ENCODE measurements at places on chromosomes 11 and 22.

DNA sequence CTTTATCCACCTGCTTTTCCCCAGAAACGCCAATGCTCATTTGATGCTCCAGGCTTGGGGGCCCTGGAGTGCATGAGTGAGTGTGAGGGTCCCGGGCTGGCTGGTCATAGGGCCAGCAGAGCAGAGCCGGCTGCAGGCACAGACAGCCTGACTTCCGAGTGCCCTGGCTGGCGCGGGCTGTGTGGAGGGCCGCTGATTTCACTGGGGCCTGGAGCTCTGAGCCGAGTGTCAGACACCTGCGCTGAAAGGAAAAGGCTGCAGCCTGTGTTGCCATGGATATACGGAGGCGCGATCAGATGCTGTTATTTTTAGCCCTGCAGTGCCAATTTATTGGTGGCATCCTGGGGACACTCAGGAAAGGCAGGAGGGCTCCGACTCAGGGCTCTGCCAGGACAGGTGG, 87.6 kb downstream of the ST3GAL4 start:
- no peak for DNase-seq

DNA sequence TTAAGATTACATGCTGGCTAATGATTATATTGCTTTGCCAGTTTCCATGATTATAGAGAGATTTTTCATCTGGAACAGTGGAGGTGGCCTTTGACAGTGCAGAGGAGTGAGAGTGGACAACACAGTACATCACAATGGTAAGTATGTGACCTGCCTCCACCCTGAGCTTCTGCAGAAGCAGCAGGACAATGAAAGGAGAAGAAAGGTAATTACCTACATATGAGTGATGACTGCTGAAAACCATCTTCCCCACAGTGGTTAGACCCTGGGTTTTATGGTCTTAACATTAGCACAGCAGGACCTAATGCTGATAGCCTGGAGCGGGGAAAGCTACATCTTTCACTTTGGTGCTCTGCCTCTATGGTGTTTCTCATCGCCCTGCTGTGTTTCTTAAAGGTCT, 454.7 kb upstream of the DDI1 start:
- no peak for DNase-seq

- DNase-seq: no peak
Observed at GRCh38 chr22:26983311-26983710, 325.9 kb downstream of the MIAT start.

DNA sequence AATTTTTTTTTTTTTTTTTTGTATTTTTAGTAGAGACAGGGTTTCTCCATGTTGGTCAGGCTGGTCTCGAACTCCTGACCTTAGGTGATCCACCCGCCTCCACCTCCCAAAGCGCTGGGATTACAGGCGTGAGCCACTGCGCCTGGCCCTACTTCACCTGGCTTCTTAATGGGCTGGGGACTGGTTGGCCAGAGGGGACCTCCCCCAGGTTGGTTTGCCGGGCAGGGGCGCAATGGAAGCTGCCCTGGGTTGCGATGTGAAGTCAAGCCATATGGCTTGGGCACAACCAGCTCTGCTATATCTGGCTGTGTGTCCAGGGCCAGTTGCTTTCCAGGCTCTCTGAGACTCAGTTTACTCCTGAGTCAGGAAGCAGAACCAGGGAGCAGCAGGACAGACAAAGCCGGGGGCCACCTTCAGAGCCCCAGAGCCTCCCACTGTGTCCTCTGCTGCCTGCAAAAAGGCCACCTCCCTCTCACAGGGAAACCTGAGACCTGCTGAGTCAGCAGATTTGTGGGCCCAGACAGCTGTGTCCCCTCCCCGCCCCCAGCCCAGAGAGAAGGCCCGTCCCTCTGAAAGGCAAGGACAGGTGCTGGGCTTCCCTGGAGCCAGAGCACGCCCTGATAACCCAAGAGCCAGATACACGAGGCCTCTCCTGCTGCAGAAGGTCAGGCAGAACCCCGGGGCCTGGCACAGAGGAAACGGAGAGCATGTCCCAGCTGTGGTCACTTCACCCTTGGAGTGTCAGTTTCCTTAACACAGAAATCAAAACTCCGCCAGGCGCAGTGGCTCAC, 29.2 kb upstream of the DAGLA start:
- DNase-seq: peak; percentile 54

DNA sequence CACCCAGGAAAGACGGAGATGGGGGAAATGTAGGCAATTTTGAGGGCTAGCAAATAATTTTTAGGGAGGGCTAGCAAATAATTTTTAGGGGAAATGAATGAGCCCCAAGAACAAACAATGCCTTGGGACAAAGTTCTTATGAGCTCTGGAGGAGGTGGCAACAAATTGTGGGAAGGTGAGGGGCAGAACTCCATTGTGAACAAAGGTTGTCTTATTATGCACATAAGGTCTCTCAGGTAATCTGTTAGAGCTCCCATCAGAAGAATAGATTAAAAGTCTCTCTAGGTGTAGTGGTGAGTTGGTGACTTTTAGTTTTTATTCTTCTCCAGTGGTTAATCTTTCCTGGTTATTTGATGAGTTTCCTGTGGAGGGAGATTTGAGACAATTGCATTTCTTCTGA, 2.4 kb upstream of the PRPF19 start:
- no peak for DNase-seq

GRCh38 chr11:75146711-75147110, 4.2 kb upstream of the SLCO2B1 start:
- no peak for DNase-seq

GRCh38 chr22:48743601-48744282, 1083.9 kb downstream of the BRD1 start:
- DNase-seq: no peak

DNA sequence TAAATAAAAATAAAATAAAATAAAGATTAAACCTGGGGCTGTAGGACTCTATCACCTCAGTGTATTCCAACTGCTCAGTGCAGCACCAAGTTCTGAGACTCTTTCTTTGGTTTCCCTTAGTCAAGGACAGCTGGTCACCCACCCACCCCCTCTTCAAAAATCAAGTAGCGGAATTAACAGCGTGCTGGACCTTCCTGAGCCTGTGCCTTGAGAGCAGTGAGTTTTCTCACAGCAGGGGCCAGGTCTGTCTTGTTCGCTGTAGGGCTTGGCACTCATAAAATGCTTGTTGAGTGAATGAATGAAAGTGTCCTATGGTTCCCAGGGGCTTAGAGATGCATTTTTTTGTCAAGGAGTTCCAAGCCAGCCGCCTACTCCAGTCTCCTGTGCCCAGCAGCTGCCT, 2.9 kb upstream of the ALX4 start:
- no peak for DNase-seq

DNA sequence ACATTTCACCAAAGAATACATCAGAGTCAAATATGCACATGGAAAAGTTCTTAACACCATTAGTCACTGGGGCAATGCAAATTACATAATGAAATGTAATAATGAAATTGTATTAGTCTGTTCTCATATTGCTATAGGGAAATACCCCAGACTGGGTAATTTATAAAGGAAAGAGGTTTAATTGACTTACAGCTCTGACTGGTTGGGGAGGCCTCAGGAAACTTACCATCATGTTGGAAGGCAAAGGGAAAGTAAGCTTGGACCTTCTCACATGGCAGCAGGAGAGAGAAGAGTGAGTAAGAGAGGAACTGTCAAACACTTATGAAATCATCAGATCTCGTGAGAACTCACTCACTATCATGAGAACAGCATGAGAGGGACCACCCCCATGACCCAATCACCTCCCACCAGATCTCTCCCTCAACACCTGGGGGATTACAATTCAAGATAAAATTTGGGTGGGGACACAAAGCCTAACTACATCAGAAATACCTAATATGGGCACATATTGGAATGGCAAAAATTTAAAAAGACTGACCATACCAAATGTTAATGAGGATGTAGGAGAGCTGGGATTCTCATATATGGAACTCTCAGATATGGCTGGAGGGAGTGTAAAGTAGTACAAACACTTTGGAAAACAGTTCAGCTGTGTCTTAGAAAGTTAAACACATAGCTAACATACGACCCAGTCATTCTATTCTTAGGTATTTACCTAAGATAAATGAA, 65.1 kb upstream of the CD44 start:
- no peak for DNase-seq

DNA sequence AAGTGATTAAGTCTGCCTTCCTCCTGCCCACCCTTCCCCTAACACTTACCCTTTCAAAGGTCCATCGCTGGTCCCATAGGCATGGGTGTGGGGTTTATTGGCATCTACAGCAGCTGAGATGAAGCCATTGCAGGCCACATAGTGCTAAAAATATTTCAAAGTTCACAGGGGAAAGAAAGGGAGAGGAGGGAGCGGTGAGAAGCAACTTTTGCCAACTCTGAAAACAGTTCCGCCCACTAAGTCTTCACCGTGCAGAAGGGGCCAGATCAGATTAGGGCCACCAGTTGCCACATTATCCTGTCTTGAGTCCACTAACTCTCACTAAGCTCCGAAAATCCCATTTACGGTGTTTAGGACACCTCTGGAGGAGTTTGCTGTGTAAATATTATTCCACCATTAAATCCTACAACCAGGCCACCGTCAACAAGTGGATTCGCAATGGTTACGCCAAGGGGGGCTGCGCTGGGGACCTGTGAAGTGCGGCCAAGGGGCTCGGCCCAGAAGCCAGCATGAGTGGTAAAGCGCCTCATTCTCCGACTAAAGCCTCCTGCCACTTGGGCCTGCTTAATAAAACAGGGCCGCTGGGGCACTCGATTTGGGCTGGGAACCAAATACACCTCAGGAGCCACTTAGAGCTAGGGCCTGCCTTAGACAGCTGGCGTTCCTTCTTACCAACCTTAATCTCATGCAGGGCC, 534.9 kb downstream of the MIAT start:
- DNase-seq: no peak

- DNase-seq: peak; percentile 75
Observed at GRCh38 chr22:19880786-19881569, 26.3 kb upstream of the GNB1L start.

DNA sequence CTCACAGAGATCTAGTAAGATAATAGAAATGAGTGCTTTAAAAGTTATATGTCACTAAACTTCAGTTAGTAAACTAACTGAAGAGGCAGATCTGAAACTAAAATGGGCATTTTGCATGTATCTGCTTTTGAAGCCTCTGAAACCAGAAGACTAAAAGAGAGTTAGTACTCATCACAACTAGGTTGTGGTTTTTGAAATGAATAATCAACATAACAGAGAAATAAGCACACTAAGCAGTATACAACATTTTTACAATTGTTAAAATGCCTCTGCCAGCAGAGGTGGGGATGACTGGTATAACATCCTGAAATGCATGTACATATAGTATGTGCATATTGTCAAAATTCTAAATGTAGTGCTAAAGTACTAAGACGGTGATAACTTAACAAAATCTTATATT, 564.5 kb downstream of the DLG2 start:
- DNase-seq: no peak

- DNase-seq: no peak
Observed at GRCh38 chr22:17764036-17764435, 10.2 kb downstream of the BID start.

DNA sequence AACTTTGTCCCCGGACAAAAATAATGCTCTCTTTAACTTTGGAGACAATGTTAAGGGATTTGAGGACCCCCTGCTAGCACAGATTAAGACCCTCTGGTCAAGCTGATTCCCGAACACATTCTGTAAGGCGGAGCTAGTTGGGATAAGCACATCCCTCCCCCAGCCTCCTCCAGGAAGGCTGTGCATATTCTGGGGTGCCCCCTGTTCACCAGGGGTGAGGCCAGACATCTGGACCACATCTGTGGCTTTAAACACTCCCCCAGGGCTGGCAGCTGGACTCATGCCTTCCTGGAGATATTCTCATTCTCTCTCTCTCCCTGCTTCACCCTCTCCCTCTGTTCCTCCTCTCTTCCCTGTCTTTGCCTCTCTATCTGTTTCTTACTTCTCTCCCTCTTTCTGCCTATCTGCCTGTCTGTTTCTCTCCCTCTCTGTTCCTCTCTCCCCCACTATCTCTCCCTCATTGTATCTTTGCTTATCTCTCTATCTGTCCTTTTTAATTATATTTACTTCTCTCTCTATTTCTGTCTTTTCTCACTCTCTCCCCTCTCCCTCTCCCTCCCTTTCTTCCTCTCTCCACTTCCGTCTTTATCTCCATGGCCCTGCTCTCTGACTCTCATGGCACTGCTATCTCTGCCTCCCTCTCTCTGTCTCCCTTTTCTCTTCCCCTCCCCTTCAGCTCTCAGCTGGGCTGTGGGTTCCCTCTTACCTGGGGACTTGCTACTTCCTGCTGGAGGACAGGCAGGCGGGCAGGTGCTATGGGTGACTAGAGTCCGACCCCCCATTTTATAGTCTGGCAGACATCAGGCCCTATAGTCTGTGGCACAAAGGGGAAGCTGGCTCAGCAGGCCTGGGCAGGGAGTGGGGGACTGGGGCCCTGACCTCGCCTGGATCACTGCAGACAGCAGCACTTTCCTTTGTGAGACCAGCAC, at the start of gene CRYBB1:
Gene CRYBB1 (minus strand): TSS at position 757 of the 929 bp plus-strand sequence. CDS start 1,708 bp downstream, outside the sequence.
- DNase-seq: no peak

- DNase-seq: no peak
Observed at GRCh38 chr22:47092896-47093311, 330.5 kb downstream of the TBC1D22A start.

DNA sequence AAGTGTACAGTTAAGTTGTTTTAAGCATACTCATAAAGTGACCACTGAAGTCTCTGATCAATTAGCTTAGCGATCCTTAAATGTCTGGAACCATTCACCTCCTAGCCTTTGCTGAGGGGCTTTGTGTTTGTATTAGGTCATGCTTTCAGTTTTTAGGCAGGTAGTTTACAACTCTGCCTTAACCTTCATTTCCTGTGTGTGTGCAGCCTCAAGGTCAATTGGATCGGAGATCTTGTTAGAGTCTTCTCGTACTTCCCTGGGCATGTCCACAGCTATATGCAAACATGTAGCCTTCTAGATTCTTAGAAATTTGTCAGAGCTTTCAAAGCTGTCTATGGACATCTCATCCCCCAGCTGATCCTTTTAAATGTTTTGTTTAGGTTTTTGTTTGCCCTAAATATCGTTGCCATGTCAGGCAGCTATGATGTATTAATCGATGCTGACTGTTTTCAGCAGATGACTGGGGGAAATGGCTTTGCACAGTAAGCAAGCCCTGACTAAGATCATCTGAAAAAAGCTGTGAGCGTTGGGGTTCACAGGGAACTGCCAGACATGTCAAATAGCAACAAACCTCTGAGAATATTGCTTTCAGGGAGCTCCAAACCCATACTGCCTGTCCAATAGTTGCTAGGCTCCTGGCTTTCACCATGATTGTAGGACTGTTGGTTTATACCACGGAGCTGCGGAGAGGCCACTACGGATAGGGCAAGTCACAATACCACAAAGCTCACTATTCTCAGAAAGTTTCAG, 45.6 kb downstream of the GLYAT start:
- DNase-seq: no peak

- no peak for DNase-seq
Observed at GRCh38 chr22:44990328-44990727, 19.5 kb downstream of the PHF21B start.

- DNase-seq: no peak
Observed at GRCh38 chr11:130344841-130345240, 30.1 kb upstream of the ZBTB44 start.

- no peak for DNase-seq
Observed at GRCh38 chr11:2950825-2951224, 21.6 kb upstream of the PHLDA2 start.

- no peak for DNase-seq
Observed at GRCh38 chr11:27926486-27926885, 181.5 kb downstream of the KIF18A start.

All from nephron progenitor cell (in vitro differentiated cells).